Camera-type eye (tissue), 1 donor: ENCODE measurements at places on chromosomes 5 and 9. TPM values are rescaled to one million over a fixed set of nuclear protein-coding genes. Genes with fewer than 3 reads are reported as not detected.

The MYOT gene
- total RNA-seq = 15.9 TPM

The ZNF300 gene
- 39.5 TPM for total RNA-seq

The UCK1 gene
- 29.6 TPM for total RNA-seq

The IL7R gene
- total RNA-seq = 0.82 TPM

The C9orf50 gene
- total RNA-seq = 0.71 TPM

The PCAT7 gene
- total RNA-seq = not detected

The ANKRD34B gene
- total RNA-seq = not detected

The SLC34A1 gene
- not detected for total RNA-seq

The IL9 gene
- total RNA-seq = not detected

The CDC20B gene
- 0.38 TPM for total RNA-seq

The RNF183 gene
- total RNA-seq = 0.66 TPM

The GABRP gene
- 7.6 TPM for total RNA-seq

The TXNDC8 gene
- total RNA-seq = not detected

The RANBP3L gene
- total RNA-seq = 2.0 TPM
